ENCODE measurements at places on chromosomes 2 and 18.

- no peak for DNase-seq
Observed at GRCh38 chr18:2486426-2486825, 84.9 kb downstream of the METTL4 start.

DNA sequence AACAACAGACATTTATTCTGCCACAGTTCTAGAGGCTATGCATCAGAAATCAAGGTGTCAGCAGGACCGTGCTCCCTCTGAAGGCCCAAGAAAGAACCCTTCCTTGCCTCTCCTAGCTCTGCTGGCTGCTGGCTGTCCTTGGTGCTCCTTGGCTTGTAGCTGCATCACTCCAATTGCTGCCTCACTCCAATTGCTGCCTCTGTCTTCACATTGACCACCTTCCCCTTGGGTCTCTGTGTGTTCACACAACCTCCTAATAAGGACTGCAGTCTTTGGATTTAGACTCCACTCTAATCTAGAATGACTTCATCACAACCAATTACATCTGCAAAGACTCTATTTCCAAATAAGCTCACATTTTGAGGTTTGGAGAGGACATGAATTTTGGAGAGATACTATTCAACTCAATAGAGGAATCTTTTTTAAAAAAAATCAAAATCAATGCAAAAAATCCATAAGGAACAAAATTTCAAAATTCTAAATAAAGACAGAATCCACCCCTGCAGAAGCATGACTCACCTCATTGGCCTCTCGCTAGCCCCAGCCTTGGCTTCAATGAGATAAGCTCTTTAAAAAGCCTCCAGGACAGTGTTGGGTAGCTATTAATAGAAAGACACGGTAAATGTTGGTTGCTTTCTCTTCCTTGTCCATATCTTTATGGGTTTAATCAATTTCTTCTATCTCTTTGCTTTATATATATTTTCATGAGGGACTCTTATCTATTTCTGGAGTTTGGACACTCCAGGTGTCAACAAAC is 267.6 kb upstream of the MGAT5 start:
- DNase-seq, result no peak

DNA sequence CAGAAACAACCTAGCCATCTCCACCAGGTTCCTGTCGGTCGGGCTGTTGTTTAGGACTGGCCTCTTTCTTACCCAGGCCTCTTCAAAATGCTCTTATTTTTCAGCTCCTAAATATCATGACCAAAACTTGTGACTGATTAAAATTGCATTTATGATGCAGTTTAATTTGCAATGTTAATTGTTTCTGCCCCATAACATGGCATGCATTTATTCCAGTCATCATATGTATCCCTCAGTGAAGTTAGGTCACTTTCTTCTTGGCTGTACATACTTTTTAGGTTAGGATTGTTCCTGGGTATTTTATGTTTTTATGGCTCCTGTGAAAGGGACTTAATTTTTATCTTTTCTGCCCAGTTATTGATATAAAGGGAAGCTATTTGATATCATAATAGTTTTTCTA is 50.6 kb downstream of the CHRNA1 start:
- no peak for DNase-seq

- DNase-seq, result no peak
Observed at GRCh38 chr2:100692906-100693305, 127.0 kb upstream of the NPAS2 start.

- DNase-seq, result peak; percentile 95
Observed at GRCh38 chr2:15936277-15937104, 3.9 kb upstream of the MYCN start.

GRCh38 chr2:210198326-210198725 is 26.9 kb downstream of the ACADL start:
- DNase-seq, result no peak

- DNase-seq, result no peak
Observed at GRCh38 chr2:143807192-143807591, 678.0 kb downstream of the ARHGAP15 start.

DNA sequence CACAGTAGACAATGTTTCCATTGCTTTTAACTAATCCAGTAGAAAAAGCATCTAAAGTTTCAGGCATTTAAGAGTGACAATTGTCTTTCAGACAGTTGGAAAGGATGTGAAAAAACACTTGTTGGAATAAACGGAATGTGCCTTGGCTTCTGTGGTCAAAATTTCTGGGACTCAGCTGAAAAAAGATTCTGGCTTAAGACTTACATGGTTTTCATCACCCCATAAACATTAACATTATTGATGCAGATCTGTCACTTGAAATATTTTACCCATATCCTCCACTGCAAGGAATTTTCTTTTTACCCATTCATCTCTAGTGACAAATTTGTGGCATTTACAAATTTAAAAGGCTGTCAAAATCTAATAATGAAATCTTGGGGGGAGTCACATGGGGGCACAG is 166.0 kb downstream of the SRBD1 start:
- no peak for DNase-seq

- DNase-seq, result no peak
Observed at GRCh38 chr2:42198466-42198865, 29.3 kb downstream of the EML4 start.

DNA sequence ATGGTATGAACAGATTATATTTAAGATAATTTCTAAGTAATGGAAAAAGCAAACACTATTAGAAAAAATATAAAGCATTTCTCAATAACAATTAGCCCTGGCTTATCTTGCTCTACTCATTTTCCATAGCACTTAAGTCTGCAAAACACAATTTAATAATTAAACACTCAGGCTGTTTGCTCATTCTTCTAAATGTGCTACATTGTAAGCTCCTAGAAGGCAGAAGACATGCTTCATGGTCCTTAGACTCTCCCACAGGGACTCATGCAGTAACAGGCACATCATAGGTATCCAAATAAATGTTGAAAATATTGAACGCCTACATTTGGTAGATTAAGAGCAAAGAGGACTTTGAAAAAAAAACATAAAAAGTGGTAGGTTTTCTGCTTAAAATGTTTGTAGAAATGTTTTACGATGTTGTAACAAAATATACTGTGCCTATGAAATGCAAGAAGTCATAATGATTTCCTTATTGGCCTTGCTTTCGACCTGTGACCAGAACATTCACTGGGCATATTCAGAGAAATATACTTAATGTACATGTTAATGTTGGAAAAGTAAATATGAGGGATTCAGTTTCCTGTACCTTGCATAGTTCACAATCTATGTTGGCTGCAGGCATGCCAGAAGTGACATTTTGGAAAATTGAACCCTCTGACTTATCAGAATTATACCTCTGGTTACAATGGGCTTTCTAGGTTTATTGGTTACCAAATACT is 27.2 kb downstream of the G6PC2 start:
- no peak for DNase-seq

DNA sequence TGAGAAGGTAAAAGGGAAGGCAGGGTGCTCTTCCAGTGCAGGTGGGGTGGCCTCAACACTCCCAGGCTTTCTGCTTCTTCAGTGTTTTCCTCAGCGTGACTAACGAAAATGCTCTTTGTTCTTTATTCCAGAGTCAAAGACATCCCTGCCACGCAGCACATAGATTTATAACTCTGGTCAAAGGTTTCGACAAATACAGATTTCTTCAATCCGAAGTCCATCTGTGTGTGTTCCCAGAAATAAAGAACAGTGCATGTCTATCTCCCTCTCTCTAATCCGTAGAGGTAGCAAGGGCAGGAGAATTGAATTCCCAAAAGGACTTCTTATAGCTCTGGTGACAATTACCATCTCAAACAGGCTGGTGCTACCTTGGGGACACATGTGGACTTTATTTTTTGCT is 26.4 kb upstream of the TDRD15 start:
- DNase-seq, result no peak

DNA sequence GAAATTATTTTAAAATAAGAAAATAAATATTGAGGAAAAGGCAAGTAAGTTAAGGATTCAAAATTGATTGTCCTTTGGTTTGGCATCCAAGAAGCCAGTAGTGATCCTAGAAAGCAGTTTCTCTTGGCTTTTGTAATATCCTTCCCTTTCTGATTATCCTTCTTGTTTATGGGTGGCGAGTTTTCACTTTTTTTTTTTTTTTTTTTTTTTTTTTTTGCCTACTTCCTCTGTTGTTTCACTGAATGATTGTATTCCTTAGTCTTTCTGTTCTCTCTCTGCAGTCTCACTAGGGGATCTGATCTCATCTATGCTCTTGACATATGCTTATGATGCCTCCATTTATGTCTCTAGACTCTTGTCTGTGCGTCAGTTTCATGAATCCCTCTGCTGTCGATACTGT is 4.2 kb downstream of the NAPG start:
- DNase-seq, result no peak

- no peak for DNase-seq
Observed at GRCh38 chr2:231765496-231765929, 15.6 kb downstream of the PDE6D start.

DNA sequence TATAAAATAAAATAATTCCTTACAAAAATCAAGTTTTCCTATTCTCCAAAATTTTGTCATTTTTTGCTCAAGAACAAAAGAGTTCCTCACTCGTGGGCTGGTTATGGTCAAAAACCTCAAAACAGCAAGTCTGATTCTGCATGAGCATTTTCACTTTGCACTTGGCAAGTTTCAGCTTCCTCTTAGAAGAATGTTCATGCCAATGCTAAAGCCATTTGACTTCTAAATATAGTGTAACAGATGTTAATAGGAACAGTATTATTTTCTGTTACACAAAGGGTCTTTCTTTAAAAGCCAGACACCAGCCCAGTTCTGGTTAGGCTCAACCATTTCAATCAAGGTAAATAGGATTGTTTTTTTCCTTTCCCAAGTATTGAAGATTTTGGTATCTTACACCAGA is 261.3 kb upstream of the CCDC68 start:
- DNase-seq, result no peak

DNA sequence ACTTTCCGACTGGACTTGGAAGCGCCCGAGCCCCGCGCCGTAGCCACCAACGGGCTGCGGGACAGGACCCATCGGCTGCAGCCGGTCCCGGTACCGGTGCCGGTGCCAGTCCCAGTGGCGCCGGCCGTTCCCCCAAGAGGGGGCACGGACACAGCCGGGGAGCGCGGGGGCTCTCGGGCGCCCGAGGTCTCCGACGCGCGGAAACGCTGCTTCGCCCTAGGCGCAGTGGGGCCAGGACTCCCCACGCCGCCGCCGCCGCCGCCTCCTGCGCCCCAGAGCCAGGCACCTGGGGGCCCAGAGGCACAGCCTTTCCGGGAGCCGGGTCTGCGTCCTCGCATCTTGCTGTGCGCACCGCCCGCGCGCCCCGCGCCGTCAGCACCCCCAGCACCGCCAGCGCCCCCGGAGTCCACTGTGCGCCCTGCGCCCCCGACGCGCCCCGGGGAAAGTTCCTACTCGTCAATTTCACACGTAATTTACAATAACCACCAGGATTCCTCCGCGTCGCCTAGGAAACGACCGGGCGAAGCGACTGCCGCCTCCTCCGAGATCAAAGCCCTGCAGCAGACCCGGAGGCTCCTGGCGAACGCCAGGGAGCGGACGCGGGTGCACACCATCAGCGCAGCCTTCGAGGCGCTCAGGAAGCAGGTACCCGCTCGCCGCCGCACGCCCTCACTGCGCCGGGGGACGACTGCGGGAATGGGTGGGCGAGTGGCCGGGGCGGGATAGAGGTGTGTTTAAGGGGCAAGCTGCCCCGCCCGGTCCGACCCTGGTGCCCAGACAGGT is 713 bp downstream of the ATOH8 start:
- DNase-seq, result no peak

DNA sequence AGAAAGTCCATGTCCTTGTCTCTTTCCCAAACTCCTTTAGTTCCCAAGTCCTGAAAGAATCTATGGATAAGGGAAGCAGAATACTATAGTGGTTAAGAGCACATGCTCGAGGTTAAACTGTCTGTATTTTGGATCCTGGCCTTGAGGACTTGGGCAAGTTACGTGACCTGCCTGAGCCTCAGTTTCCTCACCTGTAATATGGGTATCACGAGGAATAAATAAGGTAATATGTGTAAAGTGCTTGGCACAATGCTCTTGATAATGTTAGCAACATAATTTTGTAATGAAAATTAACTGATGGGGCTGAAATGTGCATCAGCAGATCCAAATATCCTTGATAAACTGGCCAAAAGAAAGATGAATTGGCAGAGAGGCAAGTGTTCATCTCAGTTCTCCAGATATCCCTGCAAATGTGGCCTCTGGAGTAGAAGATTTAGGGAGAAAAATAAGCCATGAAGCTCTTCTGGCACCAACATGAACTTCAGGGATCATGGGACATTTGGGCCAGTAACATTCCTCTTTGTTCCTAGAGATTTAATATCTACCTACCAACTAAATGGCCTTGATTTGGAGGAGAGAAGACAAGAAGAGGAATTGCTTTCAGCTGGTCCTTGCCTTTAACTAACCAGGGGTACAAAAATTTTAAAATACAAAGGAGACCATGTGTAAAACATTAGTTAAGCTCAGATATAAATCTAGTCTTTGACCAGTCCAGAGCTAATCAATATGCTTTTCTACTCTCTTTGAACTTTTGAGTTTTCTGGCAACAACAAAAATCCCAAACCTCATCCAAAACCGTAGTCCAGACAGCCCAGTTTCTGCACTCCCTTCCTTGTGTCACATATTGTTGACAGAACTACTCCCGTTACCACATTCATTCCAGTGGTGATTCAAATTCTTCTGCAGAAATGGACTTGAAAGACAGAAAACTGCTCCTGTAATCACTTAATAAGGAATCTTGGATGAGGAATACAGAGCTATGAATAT is 52.7 kb upstream of the EML4 start:
- DNase-seq, result no peak

GRCh38 chr2:230811508-230811907 is 53.2 kb upstream of the ITM2C start:
- DNase-seq, result no peak

DNA sequence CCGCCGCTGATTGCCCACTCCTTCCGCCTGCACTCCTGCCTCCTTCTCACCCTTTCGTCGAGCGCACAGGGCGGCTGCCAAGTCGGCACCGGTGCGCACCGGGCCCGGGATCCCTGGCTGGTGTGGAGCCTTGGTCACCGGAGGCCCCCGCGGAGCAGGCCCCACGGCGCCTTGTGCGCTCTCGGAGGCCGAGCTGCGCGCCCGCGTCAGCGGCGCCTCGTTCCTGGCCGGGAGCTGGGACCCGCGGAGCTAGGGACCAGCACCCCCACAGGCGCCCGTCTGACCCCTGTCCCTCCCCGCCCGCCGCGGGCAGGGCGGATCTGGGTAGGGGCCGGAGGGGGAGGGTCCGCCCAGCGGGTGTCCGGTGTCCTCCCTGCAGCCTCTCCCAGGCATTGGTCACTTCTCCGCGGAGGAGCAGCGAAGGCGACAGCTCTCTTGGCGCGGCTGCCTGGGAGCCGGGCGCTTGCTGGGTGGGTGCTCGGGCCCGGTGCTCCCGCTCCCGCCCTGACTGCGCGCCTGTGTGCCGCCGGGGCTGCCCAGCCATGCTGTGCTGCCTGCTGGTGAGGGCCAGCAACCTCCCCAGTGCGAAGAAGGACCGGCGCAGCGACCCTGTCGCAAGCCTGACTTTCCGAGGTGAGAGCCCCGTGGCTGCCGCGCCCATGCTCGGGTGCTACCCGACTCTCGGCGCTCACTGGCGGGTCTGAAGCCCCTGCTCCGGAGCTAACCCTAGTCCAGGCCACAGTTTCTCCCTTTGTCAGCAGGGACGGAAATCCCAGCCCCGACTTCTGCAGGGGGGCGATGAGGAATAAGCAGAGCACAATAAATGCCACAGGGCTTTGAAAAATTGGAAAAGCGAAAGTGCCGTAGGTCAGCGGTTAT is 13.2 kb downstream of the DYSF start:
- DNase-seq, result peak; percentile 41

- DNase-seq, result no peak
Observed at GRCh38 chr2:105417857-105418436, 19.1 kb upstream of the FHL2 start.

Data from SK-N-DZ (cell line).